ENCODE measurements at places on chromosomes 11 and 22. TPM values are rescaled to one million over a fixed set of nuclear protein-coding genes. Genes with fewer than 3 reads are reported as not detected.

MYBPC3 gene
- total RNA-seq, result not detected

GRCh38 chr11:12282676-12283075, 94.7 kb upstream of the PARVA start:
- H3K4me1 ChIP-seq, result no peaks in the 10 kb centered on the region
- no peak overlapping the region for H3K4me3 ChIP-seq
- H3K27me3 ChIP-seq, result no peaks in the 10 kb centered on the region
- DNase-seq, result no peak
- H3K27ac ChIP-seq, result no peak overlapping the region
- H3K36me3 ChIP-seq, result no peaks in the 10 kb centered on the region

DNA sequence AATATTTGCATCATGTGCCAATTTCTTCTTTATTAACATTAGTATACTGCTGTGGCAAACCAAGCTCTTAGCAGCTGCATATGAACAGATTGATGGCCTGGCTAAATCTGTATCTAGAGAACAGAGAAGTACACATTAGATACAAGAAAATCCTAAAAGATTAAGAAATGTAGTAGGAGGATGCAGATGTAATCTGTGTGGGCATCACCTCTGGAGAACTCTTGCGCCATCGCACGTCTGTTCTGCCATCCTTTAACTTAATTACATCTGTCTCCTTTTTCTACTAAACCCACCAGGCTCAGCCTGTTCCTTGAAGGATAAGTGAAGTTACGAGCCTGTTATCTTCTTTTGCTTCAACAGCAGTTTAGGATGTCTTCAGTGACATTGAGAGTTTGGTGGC, 196.4 kb upstream of the PITPNB start:
- peaks cover 24% of the 10 kb centered on the region for H3K4me1 ChIP-seq
- no peaks in the 10 kb centered on the region for H3K27me3 ChIP-seq
- H3K4me3 ChIP-seq, result no peak overlapping the region
- no peaks in the 10 kb centered on the region for H3K36me3 ChIP-seq

- H3K27ac ChIP-seq, result no peak overlapping the region
- H3K36me3 ChIP-seq, result no peaks in the 10 kb centered on the region
- no peak for DNase-seq
These were observed 57.1 kb downstream of the ST14 start for GRCh38 chr11:130216591-130217132.

KRTAP5-2 gene
- not detected for total RNA-seq

KCNQ1OT1 gene
- 4.1 TPM for total RNA-seq

DNA sequence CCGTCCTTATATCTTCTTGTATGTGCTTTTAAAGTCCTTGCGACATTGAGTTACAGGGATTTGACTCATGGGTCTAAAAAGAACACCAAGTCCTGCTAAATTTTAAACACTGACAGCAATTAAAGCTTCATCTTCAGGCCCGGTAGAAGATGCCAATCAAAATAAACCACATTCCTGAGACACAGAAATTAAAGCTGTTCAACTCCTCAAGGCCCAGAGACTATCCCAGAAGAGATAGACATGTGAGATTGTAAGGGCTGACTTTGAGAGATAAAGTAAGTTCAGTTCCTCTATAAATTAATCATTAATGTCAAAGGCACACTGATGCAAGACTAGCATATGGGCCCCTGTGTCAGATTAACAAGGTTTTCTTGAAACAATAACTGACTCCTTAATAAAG, 49.8 kb downstream of the OSBPL5 start:
- H3K27me3 ChIP-seq, result no peaks in the 10 kb centered on the region
- H3K27ac ChIP-seq, result no peak overlapping the region
- no peak overlapping the region for H3K4me3 ChIP-seq
- peaks cover 4% of the 10 kb centered on the region for H3K36me3 ChIP-seq
- H3K4me1 ChIP-seq, result no peaks in the 10 kb centered on the region

- H3K27me3 ChIP-seq, result no peaks in the 10 kb centered on the region
- peaks cover 12% of the 10 kb centered on the region for H3K36me3 ChIP-seq
- peaks cover 19% of the 10 kb centered on the region for H3K4me1 ChIP-seq
- no peak for DNase-seq
These were observed 2.1 kb upstream of the RNF26 start for GRCh38 chr11:119332111-119332765.

ACTN3 gene
- not detected for total RNA-seq

KCTD17 gene
- total RNA-seq, result 38.8 TPM

GRCh38 chr11:48052183-48053044, 72.1 kb downstream of the PTPRJ start:
- H3K36me3 ChIP-seq, result no peaks in the 10 kb centered on the region
- H3K27ac ChIP-seq, result no peak overlapping the region
- no peak overlapping the region for H3K4me3 ChIP-seq
- H3K4me1 ChIP-seq, result no peaks in the 10 kb centered on the region
- no peaks in the 10 kb centered on the region for H3K27me3 ChIP-seq

IGLL1 gene
- total RNA-seq, result not detected

PNPLA3 gene
- total RNA-seq, result 11.8 TPM

GRCh38 chr11:45319077-45319476, 32.9 kb upstream of the SYT13 start:
- no peak overlapping the region for H3K4me3 ChIP-seq
- peaks cover 9% of the 10 kb centered on the region for H3K27me3 ChIP-seq
- no peak for DNase-seq
- H3K4me1 ChIP-seq, result no peaks in the 10 kb centered on the region
- no peaks in the 10 kb centered on the region for H3K36me3 ChIP-seq
- H3K27ac ChIP-seq, result no peak overlapping the region

GRCh38 chr11:1370186-1371025, 19.3 kb upstream of the BRSK2 start:
- no peaks in the 10 kb centered on the region for H3K27me3 ChIP-seq
- H3K4me1 ChIP-seq, result no peaks in the 10 kb centered on the region
- no peak overlapping the region for H3K27ac ChIP-seq
- no peak for DNase-seq
- no peaks in the 10 kb centered on the region for H3K36me3 ChIP-seq
- no peak overlapping the region for H3K4me3 ChIP-seq

DNA sequence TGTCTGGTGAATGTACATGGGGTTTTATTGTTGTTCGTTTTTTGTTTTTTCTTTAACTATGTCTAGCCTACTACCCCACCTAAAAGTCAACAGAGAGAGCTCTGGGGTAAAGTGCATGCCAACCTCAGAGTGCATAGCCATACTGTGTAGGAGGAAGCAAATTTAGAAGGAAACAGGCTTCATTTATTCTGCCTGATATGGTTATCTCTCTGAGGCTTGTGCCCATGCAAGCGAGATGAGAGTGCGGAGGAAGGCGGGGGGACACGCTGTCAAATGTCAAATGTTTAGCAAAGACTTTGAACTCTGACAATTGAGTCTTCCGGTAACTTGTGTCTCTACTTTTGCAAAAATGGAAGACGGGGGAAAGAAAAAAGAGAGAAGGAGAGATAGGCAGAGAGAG, 295.5 kb downstream of the ETS1 start:
- no peaks in the 10 kb centered on the region for H3K36me3 ChIP-seq
- H3K27ac ChIP-seq, result no peak overlapping the region
- peaks cover 73% of the 10 kb centered on the region for H3K27me3 ChIP-seq
- no peak overlapping the region for H3K4me3 ChIP-seq
- DNase-seq, result no peak
- no peaks in the 10 kb centered on the region for H3K4me1 ChIP-seq

DNA sequence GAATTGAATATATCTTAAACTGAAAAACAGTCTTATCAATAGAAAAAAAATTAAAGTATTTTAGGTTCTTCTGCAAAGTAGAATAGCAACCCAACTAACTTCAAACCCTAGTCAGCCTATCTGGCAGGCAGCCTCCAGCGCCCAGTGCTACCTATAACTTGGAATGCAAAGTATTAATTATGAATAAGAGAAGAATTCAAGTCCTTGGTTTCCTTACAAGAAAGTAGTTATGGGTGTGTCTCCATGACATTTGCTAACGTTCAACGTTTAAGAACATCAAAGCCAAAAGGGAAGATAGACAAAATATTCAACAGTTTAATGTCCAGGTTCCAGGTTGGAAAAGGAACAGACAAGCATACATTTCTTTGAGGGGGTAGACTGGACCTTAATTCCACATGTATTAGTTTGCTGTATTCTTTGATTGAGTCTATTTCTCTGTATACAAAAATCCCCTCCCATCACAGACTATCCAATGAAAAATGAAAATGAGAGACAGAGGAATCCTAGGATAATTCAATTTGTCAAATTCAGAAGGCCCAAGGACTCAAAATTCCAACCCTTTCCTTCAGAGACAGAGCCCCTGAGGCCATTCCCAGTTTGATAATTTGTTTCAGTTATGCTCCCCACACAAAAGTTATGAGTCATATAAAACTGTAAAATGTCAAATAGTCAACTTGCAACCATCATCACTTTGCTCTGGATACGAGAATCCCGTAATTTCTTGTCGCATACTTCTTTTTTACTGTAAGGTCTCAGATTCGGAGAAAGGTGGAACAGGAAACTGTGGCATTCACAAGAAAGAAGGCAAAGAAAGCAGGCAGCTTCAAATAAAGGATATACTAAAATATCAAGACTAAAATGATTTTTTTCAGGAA, 83.7 kb upstream of the CHRM4 start:
- H3K36me3 ChIP-seq, result no peaks in the 10 kb centered on the region
- H3K27me3 ChIP-seq, result no peaks in the 10 kb centered on the region
- no peak overlapping the region for H3K4me3 ChIP-seq
- H3K4me1 ChIP-seq, result no peaks in the 10 kb centered on the region

DNA sequence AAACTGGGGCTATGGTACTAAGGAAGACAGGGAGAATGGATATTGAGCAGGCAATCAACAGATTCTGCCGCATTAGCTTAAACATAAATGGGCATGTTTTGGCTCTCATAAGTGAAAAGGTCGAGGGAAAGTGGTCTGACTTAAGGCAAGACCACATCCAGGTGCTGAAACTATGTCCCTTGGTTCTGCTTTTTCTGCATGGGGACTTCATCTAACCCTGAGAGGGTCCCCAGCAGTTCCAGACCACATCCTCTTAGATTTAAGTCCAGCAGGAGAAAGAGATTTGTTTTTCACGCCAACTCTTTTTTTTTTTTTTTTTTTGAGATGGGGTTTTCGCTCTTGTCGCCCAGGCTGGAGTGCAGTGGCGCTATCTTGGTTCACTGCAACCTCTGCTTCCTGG, 5.5 kb downstream of the RPS6KA4 start:
- H3K36me3 ChIP-seq, result peaks cover 32% of the 10 kb centered on the region
- no peaks in the 10 kb centered on the region for H3K27me3 ChIP-seq
- H3K27ac ChIP-seq, result no peak overlapping the region
- no peak overlapping the region for H3K4me3 ChIP-seq

SERPING1 gene
- 7.0 TPM for total RNA-seq

GRCh38 chr11:16363706-16364105, 7.4 kb upstream of the SOX6 start:
- no peak overlapping the region for H3K27ac ChIP-seq
- no peaks in the 10 kb centered on the region for H3K27me3 ChIP-seq
- H3K36me3 ChIP-seq, result no peaks in the 10 kb centered on the region
- peaks cover 29% of the 10 kb centered on the region for H3K4me1 ChIP-seq

GRCh38 chr11:65159012-65159411, 11.0 kb upstream of the SPDYC start:
- no peaks in the 10 kb centered on the region for H3K4me1 ChIP-seq
- H3K36me3 ChIP-seq, result no peaks in the 10 kb centered on the region
- no peaks in the 10 kb centered on the region for H3K27me3 ChIP-seq
- no peak for DNase-seq

GRCh38 chr11:299081-299891, at the start of gene IFITM5:
IFITM5 (minus strand) TSS chr11:299526; CDS start chr11:299490, 36 bp downstream.
- no peaks in the 10 kb centered on the region for H3K27me3 ChIP-seq
- no peaks in the 10 kb centered on the region for H3K4me1 ChIP-seq
- no peak for DNase-seq
- H3K36me3 ChIP-seq, result no peaks in the 10 kb centered on the region

GRCh38 chr11:130455483-130456127, 7.2 kb downstream of the ADAMTS15 start:
- no peak overlapping the region for H3K27ac ChIP-seq
- no peak for DNase-seq
- H3K36me3 ChIP-seq, result no peaks in the 10 kb centered on the region
- H3K27me3 ChIP-seq, result peaks cover 3% of the 10 kb centered on the region
- no peak overlapping the region for H3K4me3 ChIP-seq
- H3K4me1 ChIP-seq, result no peaks in the 10 kb centered on the region

DNA sequence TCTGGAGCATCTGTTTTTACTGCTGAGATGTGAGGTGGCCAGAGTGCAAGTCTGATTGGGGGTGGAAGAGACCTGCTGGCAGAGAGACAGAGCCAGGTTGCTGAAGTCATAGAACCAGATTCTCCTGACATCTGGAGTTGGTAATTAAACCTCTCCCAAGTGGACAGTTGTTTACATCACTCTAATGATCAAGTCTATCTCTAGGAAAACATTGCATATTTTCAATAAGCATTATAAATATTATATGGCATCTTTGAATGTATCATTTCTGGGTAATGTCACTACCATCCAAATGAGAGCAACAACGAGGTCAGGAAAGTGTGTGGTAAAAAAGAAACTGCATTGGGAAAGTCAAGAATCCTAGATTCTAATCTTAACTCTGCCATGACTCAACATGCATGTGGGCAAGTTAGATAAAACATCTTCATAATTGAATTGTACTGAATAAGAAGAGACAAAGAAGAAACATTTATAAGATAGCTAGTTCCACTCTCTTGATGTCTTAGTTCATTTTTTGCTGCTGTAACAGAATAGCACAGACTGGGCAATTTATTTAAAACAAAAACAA, 351.2 kb upstream of the API5 start:
- no peak overlapping the region for H3K27ac ChIP-seq
- DNase-seq, result no peak
- no peaks in the 10 kb centered on the region for H3K36me3 ChIP-seq
- no peaks in the 10 kb centered on the region for H3K27me3 ChIP-seq
